Fibroblast of villous mesenchyme (primary cell): ENCODE measurements at places on chromosomes 1 and 21.

GRCh38 chr1:16053781-16054502 lies 10.4 kb downstream of the CLCNKB start:
- DNase-seq: no peak

DNA sequence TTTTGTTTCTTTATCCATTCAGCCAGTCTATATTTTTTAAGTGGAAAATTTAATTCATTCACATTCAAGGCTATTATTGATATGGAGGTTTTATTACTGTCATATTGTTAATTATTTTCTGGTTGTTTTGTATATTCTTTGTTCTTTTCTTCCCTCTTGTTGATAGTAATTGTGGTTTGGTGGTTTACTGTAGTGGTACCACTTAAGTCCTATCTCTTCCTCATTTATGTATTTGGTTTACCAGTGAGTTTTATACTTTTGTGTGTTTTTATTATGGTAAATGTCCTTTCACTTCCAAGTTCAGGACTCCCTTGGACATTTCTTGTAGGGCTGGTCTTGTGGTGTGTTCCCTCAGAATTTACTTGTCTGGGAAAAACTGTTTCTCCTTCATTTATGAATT lies 28.1 kb upstream of the PM20D1 start:
- no peak for DNase-seq

- no peak for DNase-seq
These were observed 95.5 kb upstream of the IVNS1ABP start for GRCh38 chr1:185412385-185413087.

DNA sequence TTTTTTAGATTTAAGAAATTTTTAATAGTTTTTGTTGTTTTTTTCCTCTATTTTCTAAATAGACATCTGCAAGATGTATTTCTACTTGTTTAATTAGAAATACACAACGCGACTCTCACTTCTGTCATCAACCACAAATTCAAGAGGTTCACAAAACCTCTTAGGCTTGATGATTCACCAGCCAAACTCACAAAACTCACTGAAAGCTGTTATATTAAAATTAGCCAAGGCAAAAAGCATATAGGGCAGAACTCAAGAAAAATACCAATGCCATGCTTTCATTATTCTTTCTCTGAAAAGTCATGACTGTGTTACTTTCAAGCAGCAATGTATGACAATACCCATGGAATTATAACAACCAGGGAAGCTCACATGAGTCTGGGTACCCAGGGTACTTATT lies 487.0 kb upstream of the RGS18 start:
- DNase-seq: no peak

GRCh38 chr1:217053676-217054075 lies 330.4 kb upstream of the ESRRG start:
- no peak for DNase-seq

GRCh38 chr1:10178597-10179405 lies 31.6 kb upstream of the KIF1B start:
- DNase-seq: no peak
